Common myeloid progenitor, CD34-positive (primary cell): ENCODE measurements at places on chromosomes 6 and 20.

GRCh38 chr6:35544769-35545361 lies 32.2 kb upstream of the TULP1 start:
- no peak for DNase-seq

- DNase-seq = no peak
Measured at GRCh38 chr6:21971541-21971940, 325.3 kb downstream of the PRL start.

DNA sequence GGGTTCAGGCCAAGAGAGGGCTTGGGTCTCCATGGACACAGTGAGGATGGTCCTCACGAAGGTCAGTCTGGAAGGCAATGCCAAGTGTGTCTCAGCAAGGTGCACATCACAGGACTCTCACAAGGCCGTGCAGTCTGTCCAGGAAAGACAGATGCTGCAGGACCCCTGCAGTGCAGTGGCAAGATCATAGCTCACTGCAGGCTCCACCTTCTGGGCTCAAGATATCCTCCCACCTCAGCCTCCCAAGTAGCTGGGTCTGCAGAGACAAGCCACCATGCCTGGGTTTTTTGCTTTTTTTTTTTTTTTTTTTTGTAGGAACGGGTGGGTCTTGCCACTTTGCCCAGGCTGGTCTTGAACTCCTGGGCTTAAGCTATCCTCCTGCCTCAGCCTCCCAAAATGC lies 26.4 kb downstream of the ZMYND8 start:
- DNase-seq = no peak

- no peak for DNase-seq
Measured at GRCh38 chr6:156658966-156659821, 118.0 kb upstream of the ARID1B start.

GRCh38 chr20:4546786-4547185 lies 174.9 kb upstream of the PRND start:
- DNase-seq = no peak

DNA sequence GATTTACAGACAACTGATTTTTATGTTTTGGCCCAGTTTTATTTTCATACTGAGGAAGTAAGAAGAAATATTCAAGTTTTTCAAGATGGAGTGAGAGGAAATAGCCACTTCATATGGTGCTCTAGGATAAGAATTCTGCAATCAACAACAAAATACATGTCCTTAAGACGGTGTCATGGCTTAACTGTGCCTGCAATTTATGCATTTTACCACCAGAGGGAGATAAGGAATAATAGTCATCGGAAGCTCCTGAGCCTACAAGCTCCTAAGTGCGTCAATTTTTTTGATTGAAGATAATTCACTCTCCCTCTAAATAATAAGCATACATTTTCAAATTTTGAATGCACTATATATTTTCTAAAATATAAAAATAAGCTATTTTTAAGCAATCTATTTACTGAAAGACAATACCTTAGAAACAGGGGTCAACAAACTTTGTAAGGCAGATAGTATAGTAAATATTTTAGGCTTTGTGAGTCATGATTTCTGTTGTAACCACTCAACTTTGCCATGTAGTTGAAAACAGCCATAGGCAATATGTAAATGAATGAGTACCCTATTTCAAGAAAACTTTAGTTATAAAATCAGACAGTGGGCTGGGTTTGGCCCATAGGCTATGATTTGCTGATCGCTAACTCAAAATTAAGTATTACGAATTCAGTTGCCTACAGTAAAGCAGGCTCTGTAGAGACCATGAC lies 230.9 kb upstream of the DTNBP1 start:
- DNase-seq = no peak

DNA sequence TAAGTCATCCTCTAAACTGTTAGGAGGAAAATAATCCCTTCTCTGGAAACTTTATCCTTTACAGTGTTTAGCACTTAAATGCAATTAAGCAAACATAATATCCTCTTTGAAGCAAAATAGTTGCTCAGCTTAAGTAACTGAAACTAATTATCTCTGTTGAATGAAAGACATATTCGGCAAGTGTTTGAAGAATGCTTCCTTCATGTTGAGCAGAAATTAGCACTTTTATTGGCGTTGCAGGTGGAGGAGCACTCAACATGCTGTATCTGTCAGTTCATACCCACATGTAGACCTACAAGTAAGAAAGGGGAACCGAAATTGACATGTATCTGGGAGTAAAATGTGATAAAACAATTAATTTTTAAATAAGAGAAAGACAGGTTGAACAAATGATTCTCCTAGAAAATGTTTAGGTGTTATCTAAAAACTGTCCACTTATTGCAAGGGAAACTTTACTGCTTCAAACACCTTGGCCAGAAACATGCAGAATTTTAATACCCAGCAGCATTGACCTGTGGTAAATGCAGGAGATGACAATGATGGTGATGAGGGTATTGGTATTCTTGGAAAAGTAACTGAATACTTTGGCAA lies 987.0 kb upstream of the MAP3K7 start:
- no peak for DNase-seq

DNA sequence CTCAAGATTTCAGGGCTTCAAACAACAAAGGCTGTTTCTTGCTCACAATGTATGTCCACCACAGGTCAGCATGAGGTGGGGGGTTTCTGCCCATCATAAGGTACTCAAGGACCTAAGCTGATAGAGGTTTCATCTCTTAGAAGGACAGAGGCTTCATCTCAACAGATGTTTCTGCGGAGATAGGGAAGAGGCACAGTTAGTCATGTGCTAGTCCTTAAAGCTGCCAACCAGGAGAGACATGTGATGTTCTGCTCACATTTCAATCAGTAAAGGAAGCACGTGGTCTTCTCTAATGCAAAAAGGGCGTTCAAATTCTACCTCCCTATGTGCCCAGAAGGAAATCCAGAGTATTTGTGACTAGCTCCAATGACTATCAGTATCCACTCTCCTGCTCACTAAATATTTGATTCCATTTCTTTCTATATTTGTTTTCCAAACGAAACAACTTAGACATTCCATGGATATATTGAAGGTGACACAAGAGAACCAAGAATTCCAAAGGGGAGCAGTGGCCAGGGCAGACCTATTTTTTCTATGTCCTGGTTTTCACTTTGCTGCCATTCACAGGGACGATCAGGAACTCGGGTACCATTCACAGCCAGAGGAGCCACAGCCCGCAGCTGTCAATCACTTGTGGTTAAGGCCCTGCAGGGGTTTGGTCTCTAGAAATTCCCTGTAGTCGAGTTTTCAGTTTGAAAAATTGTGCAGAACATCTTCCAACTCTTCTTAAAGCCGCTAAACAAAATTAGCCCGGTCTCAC lies 173.2 kb upstream of the FOXA2 start:
- no peak for DNase-seq

DNA sequence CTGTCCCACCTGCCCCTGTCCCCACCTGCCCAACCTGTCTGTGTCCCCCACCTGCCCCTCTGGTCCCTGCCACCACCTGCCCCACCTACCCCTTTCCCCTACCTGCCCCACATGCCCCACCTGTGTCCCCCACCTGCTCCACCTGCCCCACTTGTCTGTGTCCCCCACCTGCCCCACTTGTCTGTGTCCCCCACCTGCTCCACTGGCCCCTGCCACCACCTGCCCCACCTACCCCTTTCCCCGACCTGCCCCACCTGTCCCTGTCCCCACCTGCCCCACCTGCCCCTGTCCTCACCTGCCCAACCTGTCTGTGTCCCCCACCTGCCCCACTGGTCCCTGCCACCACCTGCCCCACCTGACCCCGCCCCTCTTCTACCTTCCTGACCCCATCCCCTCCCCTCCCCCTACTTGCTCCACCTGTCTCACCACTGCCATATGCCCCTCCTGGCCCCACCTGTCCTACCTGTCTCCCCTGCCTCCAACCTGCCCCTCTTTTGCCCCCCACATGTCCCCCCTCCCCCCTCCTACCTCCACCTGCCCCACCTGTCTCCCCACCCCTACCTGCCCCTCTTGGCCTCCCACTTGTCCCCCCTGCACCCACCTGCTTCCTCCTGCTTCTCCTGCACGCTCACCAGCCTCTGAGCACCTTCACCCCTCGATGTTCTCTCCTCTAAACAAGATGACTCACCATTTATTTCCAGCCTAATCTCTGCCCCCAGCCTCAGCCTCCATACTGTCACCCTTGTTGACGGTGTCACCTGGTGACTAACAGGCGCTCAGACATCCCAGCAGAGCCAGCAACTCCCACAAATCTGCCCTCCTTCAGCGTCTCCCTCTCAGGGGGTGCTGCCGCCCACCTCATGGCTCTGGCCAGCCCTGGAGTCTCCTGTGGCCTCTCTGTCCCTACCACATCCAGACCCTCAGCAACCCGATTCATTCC lies 5.6 kb upstream of the MYT1 start:
- DNase-seq = no peak

DNA sequence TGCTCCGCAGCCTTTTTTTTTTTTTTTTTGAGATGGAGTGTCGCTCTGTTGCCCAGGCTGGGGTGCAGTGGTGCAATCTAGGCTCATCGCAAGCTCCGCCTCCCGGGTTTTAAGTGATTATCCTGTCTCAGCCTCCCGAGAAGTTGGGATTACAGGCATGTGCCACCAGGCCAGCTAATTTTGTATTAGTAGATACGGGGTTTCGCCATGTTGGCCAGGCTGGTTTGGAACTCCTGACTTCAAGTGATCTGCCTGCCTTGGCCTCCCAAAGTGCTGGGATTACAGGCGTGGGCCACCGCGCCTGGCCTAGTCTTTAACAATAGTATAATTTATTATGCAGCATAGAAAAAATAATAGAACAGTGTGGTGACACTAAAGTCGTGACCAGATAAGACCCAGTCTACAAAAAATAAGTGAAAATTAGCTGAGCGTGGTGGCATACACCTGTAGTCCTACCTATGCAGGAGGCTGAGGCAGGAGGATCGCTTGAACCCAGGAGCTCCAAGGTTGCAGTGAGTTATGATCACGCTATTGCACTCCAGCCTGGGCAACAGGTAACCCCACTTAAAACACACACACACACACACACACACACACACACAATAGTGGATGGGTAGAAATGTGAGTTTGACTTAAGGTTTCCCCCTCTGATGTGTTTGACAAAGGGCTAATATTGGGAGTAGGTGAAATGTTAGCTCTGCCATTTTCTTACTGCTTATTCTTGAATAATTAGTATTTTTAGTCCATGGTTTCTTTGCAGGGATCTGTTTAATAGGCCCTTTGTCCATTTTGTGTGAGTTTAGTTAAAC lies 6.5 kb downstream of the PIM1 start:
- DNase-seq = no peak

DNA sequence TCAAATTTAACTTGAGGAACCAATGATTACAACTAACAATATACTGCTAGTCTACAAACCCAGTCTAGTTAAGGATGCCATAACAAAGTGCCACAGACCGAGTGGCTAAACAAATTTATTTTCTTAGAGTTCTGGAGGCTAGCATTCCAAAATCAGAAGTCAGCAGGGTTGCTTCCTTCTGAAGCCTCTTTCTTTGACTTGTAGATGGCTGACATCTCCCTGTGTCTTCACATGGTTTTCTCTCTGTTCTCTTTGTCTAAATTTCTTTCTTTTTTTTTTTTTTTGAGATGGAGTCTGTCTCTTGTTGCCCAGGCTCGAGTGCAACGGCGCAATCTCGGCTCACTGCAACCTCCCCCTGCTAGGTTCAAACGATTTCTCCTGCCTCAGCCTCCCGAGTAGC lies 56.1 kb downstream of the NCOA3 start:
- DNase-seq = no peak

DNA sequence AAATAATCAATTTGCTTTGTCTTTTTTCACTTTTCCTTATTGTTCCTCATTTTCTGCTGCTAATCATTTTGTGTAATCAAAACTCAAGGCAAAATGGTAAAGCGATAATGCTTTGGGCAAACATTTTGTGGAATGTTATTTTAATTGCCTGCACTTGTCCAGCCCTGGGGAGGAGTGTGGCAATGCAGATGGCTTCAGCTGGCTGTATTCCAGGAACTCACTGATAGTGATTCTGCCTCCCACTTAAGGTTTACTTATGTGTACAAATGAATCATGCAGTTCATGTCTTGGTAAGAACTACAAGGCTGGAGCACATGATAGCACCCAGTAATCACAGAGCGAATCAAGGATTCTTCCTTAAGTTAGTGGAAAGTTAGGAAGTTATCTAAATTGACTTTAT lies 107.8 kb downstream of the COL19A1 start:
- DNase-seq = no peak

- peak; percentile 95 for DNase-seq
Measured at GRCh38 chr6:31729979-31730630, 1.0 kb upstream of the DDAH2 start.

DNA sequence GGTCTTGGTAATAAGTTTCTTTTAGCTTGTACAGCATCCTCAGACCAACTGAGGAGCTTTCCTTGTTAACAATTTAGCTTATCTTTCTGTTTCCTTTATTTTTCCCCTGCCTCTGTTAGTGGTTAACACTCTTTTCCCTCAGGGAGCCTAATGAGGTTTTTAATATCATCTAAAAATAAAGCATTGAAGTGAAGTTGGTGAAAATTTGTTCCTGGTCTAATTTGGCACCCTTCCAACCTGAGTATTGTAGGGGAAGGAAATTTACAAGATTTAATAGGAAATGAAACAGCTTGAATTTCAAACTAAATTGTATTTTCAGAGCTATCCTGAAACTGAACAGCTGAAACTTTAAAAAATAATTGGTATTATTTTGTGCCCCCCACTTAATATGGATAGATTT lies 28.1 kb upstream of the VAPB start:
- no peak for DNase-seq
